ENCODE measurements at places on chromosomes 2 and 18.

DNA sequence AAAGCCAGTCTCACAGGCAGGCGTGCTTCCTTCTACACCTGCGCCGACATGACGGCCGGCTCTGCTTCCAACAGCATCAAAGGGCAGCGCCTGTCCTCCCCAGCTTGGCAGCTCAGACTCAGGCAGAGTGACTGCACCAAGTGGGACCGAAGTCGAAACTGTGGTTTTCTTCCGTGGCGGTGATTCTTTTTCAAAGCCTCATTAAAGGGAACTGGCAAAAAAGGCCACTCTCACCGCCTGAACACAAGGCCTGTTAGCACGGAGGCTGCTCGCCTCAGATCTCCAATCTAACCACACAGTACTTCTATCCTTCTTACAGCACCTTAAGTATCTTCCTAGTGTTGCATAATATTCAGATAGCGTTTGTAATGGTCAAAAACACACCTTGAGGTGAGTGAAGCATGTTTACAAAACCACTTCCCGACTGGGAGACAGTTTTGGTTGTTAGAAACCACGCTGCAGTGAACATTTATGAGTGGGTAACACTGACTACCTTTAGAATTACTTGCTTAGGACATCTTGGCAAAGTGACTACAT, 236.4 kb downstream of the HDAC4 start:
- DNase-seq: no peak

DNA sequence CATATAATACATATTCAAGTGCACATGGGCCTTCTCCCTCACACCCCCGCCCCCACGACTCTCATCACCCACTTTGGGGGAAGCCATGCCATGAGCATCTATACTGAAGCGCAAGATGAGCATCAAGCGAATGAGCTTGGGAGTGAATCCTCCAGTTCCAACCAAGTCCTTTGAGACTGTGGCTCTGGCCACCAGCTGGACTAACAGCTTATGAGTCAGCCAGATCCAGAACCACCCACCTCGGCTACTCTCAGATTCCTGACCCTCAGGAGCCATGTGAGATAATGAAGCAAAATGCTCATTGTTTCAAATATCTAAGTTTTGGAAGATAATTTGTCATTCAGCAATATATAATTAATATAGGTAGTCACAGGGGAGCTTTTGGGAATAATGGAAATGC, 22.2 kb upstream of the IL1RL1 start:
- no peak for DNase-seq

- no peak for DNase-seq
These were observed 498.0 kb downstream of the CCDC85A start for GRCh38 chr2:56681659-56682396.

DNA sequence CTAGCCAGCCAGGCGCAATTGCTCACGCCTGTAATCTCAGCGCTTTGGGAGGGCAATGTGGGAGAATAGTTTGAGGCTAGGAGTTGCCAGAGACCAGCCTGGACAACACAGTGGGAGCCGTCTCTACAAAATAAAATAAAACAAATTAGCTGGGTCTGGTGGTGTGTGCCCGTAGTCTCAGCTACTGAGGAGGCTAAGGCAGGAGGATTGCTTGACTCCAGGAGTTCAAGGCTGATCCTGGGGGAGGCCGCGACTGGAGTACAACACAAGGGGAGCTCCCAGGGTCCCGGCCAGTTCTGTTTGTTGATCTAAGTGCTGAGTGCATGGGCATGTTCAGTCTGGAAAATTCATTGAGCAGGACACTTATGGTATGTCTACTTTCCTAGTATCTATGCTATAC, 2.6 kb downstream of the ST3GAL5 start:
- no peak for DNase-seq

DNA sequence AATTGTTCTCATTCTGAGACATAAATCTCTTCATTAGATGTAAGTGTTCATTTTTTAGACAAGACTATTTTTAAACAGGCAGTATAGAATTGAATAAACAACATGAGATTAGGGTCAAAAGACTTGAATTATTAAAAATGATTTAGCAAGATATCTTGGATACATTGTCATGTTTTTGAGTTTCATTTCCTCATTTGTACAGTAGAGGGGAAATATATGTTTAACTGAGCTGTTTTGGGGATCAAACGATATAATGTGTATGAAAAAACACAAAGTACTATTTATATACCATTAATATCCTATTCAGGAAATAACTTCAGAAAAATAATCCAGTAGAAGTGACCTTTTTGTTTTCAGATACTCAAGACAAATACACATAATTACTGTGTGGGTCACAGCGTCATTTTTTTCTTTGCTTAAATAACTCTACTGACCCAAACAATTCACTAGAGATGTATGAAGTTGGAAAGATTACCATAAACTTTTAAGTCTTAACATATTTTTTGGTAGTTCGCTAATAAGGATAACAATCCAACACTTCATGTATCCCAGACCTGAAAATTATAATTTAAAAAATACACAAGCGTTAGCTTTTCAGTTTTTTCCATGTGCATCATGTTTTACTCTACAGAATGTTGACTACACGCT, 896 bp upstream of the ASXL3 start:
- DNase-seq: no peak

- DNase-seq: no peak
These were observed 5.3 kb upstream of the CRYBA2 start for GRCh38 chr2:218998414-218999002.

- DNase-seq: no peak
These were observed 3.4 kb downstream of the HDLBP start for GRCh38 chr2:241312082-241312481.

GRCh38 chr2:154343282-154343681, 355.2 kb upstream of the KCNJ3 start:
- no peak for DNase-seq

DNA sequence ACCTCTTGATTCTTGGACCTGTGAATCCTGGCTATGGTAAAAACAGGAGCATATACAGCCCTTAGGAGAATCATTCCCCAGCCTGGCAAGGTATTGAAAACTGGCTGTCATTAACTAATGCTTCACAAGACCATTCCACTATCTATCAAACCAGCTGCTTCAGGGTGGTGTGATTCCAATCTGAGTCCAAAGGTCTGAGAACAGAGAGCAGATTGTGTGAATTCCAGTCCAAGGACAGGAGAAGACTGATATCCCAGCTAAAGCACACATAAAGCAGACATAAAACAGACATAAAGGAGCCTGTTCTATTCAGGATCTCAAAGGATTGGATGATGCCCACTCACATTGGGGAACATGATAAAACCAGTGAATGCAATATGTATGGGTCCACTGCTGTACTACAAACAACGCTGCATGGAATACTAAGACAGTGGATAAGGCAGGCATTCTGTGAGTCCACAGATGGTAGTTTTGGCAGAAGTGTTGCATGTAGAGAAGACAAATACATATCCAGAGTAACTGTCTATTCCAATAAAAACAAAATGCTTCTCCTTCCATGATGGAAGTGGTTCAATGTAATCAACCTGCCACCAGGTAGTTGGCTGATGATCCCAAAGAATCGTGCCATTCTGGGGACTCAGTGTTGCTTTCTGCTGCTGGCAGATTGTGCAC, 363.9 kb downstream of the KCNJ3 start:
- no peak for DNase-seq

DNA sequence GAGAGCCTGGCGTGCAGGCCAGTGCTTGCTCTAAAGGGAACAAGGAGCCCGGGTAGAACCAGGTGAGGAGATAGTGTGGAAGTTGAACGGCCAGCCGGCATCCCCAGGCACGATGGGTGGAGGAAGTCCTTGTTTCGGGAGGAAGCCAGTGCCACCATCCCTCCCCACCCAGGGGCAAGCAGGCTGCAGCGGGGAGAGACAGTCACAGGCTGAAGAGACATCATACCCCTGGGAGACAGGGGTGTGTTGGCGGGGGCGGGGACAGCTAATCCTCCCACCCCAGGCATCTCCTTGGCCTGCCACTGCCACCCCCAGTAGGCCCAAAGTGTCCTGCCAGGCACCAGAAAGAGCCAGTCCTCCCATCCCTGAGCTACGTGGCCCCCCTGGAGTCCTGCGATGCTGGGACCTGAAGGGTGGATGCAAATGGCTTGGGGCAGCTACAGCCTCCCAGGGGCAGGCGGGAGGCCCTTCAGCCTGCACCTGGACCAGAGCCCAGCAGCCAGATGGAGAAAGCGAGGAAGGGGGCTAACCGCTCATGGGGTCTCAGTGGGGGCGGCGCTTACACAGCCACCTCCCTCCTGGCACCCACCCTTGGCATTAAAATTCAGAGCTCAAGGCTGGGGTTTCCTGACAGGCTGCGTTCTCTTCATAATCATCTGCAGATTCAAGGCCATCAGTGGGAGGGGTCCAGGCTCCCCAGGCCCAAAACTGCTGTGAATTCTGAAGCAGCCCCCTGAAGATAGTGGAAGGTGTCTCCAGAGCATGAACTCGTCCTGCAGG, 14.8 kb upstream of the GPR55 start:
- DNase-seq: no peak

DNA sequence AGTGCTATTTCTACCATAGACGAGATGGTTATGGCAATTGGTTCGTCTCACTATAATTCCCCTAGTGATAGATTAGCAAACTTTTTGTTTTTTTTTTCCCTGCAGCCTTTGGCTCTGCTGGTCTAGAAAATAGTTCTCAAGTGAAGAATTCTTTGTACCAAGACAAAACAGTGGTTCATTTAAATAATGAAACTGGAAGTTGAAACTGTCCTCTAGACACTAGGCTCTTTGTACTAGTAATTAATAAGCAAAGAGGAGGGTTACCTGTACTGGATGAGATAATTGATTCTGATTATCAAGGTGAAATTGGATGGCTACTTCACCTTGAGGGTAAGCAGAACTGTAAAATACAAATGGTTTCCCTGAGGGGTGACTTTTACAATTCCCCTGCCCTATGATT, 156.9 kb upstream of the DCC start:
- DNase-seq: no peak

- no peak for DNase-seq
These were observed 37.0 kb upstream of the FOSL2 start for GRCh38 chr2:28355521-28356094.

GRCh38 chr2:171386627-171387026, 47.2 kb downstream of the METTL8 start:
- no peak for DNase-seq

GRCh38 chr18:46320297-46320696, 216.1 kb downstream of the HAUS1 start:
- no peak for DNase-seq

GRCh38 chr2:113906647-113907046, 16.8 kb downstream of the ACTR3 start:
- no peak for DNase-seq

GRCh38 chr18:7084080-7085065, 33.2 kb downstream of the LAMA1 start:
- DNase-seq: no peak

All from hippocampal formation (tissue), 2 donors.